ENCODE measurements at places on chromosomes 5 and 9.

DNA sequence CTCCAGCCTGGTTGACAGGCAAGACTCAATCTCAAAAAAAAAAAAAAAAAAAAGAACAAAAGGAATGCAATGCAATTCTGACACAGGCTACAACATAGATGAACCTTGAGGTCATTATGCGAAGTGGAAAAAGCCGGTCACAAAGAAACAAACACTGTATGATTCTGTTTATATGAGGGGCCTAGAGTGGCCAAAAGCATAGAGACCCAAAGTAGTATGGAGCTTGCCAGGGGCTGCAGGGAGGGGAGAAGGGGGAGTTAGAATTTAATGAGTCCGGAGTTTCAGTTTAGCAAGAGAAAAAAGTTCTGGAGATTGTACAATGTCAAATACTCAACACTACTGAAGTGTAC, 33.2 kb upstream of the ASS1 start:
- no peak for DNase-seq

GRCh38 chr5:108148715-108149139, 233.2 kb downstream of the FBXL17 start:
- DNase-seq, result peak; percentile 27

DNA sequence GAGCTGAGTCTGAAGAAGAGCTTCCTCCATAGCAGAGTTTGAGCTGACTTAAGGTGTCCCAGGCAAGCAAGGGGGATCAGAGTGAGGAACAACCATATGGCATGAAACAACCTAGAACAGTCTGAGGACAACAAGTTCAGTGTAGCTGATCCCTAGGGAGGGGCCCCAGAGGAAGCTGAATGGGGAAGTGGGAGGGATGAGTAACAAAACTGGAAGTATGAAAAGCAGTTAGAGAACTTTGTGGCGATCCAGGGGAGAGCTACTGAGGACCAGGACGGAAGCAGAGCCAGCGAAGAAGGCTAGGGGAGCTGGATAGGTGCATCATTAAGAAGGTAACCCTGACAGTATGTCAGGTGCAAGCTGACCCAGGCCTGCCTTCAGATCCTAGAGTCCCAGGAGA, 580.8 kb downstream of the BNC2 start:
- no peak for DNase-seq

- DNase-seq, result no peak
Observed at GRCh38 chr5:96090215-96090614, 128.6 kb upstream of the ELL2 start.

GRCh38 chr9:133237035-133237731, 28.1 kb upstream of the OBP2B start:
- DNase-seq, result no peak

- DNase-seq, result no peak
Observed at GRCh38 chr5:76755779-76756637, 40.1 kb downstream of the F2R start.

DNA sequence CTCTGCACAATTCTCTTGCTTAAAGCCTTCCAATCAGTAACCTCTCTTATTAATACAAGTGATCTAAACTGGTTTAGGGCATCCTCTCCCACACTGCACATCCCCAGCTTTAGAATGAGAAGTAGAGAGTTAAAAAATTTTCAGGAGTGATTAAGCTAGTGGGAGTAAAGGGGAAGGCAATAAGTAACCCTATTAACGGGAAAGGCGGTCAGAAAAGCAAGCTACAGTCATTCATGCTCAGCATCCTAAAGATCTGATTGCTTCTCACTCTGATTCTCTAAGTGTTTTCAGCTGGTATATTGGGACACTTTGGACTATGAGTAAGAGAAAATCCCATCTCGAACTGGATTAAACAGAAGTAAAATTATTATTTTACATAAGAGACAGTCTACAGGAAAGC, 15.8 kb downstream of the CDH6 start:
- no peak for DNase-seq

DNA sequence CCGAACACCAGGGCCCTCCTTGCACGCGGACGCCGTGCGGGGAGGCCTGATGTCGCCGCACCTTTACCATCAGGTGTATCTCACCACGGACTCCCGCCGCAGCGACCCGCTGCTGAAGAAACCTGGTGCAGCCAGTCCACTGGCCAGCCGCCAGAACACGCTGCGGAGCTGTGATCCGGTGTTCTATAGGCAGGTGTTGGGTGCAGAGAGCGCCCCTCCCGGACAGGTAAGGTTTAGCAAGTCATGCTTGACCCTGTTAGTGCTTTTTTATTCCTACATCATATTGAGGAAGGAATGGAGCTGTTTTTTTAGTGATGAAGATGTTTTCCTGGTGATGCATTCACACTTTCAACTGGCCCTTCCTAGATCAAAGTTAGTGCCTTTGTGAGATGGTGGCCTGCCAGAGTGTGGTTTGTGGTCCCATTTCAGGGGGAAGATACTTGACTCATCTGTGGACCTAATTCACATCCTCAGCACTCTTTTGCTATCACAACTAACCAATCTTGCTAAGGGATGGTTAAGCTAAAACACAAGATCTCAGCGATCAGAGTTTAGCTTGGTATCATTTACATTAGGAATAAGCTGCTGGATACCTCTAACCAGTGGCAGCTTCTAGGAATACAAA, 2.7 kb downstream of the PCDHGC3 start:
- no peak for DNase-seq

GRCh38 chr9:35868933-35869332, 1.3 kb downstream of the OR13J1 start:
- DNase-seq, result no peak

GRCh38 chr9:124163760-124164255, 93.9 kb upstream of the NEK6 start:
- DNase-seq, result no peak

GRCh38 chr5:20286512-20286911, 298.5 kb upstream of the CDH18 start:
- DNase-seq, result no peak

All from NCI-H1417 treated with DMSO at 0.1 percent for 48 hours (cell line).